CD4-positive, alpha-beta T cell treated with Interleukin-15 for 4 hours (primary cell): ENCODE measurements at places on chromosomes 11 and 22.

DNA sequence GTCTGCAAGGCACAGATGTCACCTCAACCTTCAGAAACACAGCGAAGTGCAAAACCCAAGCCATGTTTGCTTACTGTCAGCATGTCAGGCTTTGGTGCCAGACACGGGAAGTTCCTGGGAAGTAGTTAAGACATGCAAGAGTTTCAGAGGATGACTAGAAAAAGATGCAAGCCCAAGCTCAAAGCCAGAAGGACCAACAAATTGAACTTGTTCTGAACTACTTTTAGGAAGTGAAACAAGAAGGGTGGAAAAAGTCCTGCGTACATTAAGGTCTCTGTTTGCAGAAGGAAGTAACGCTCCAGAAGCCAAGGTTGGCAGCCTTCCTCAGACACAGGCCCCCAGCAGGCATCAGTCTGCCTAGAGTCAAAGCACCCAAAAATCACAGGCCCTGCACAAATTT is 2.6 kb downstream of the AP1B1 start:
- no peak for DNase-seq

GRCh38 chr11:48193876-48194275 is 22.7 kb upstream of the OR4B1 start:
- DNase-seq = no peak

- no peak for DNase-seq
Observed at GRCh38 chr11:105000167-105000566, 22.8 kb downstream of the CASP5 start.

DNA sequence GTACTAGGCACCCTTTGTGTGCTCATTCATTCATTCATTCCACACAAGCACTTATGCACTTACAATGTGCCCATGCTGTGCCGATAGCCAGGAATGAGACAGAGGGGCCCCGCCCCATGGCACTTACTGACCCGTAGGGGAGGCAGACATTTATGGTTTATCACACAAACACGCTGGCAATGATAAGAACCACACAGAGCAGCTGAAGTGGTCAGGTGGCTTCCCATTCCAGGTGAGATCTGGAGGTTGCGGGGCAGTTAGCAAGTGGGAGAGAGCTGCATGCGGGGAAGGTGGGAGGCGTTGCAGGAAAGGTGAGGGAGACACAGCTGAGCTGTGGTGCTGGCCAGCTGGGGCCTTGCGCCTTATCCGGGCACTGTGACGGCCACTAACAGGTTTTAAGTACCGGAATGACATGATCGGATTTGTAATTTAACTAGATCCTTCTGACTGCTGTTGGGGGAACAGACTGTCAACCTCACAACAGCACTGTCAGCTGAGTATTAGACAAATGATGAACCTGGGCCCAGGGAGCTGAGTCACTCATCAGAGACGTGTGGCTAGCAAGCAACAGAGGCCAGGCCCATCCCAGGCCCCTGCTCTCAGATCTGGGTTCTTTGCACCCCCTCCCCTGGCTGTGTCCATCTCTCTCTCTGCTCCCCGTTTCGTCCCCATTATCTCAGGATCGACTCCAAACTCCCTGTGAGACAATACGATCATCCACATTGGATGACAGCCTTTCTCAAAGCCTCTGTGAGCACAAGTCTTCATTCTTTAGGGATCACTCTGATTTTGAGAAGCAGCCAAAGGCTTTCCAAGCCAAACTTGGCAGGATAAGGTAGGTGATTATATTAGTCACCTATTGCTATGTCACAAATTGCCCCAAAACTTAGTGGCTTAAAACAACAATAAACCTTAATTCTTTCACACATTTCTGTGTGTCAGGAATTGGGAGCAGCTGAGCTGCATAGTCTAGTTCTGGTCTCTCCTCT is 28.4 kb downstream of the RASD2 start:
- no peak for DNase-seq

GRCh38 chr22:46357711-46358520 is 22.4 kb downstream of the TRMU start:
- no peak for DNase-seq

DNA sequence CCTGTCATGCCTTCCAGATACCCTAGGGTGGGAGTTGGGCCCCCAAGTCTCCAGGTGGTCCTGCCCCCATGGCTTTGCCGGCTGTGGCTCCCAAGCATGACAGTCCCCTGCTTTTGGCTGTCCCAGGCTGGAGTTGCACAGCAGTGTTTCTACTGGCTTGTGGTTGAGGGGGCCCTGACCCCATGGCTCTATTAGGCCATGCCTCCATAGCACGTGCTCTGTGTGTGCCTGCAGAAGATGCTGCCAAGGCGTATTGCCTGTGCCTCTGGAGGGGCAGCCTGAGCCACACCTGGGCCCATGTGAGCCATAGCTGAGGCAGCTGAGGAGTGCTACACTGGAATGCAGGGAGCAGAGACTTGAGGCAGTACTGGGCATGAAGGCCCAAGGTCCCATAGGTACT is 25.4 kb upstream of the CD81 start:
- DNase-seq = no peak
